NCI-H1105 (cell line): ENCODE measurements at places on chromosomes 4 and X.

GRCh38 chr4:2281575-2282343, 19.9 kb upstream of the MXD4 start:
- DNase-seq, result no peak

DNA sequence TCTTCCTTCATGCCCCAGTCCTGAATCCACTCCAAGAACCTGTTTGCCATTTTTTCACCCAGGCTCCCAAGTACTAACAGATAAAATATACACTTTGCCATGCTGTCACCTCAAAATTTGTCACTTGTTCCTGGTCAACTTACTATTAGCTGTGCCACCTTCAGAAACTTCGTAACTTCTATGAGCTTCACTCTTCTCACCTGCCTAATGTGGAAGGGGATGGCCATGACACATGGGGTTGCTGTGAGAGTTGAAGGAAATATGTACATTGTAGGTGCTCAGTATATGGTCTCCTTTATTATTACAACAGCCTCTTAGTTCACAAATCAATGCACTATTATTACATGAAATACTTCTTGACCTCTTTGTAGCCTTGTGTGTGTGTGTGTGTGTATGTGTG, 10.4 kb downstream of the TMSB4X start:
- no peak for DNase-seq

DNA sequence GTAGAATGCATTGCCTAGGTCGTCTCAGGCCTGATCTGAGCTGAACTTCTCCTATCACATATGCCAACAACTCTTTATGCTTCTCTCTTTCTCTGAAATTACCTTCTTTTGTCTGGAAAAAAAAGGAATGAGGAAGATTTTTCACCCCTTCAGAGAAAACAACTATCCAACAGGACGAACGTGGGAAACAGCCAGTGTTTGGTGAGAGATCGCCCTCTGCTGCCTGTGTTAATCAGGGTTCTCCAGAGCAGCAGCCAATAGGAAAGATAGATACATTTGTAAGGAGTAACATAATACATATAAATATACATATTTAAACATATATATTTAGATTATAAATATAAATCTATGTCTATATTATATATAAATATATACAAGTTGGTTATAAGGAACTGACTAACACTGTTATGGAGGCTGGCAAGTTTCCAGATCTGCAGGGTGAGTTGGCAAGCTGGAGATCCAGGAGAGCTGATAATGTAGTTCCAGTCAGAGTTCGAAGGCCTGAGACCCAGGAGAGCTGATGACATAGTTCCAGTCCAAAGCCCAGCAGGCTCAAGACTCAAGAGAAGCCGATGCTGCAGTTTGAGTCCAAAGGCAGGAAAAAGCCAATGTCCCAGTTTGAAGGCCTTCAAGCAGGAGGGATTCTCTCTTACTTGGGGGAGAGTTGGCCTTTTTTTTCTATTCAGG, 13.3 kb downstream of the CETN2 start:
- DNase-seq, result peak; percentile 19

DNA sequence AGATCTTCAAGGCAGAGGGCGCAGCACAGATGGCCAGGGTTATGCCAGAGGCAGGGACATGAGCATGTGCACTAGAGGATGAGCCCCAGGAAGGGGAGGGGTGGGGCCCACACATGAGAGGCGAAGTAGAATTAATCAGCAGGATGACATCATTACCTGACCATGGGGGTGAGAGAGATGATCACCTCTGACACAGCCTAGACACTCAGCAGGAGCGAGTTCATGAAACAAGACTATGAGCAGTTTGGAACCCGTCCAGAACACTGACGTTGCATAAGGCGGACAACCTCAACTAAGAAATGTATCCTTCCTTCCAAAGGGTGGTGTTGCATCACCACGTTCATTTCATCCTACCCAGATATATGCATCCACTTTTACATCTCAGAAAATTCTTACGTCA, 446.7 kb upstream of the TENM3 start:
- no peak for DNase-seq

GRCh38 chrX:130543603-130544325, 142.0 kb downstream of the RBMX2 start:
- no peak for DNase-seq

- DNase-seq, result peak; percentile 14
Observed at GRCh38 chr4:172202480-172203076, 389.4 kb downstream of the GALNTL6 start.

- DNase-seq, result peak; percentile 7
Observed at GRCh38 chrX:87728459-87728858, 210.9 kb downstream of the KLHL4 start.

GRCh38 chrX:47264483-47265173, 31.8 kb downstream of the USP11 start:
- DNase-seq, result no peak

DNA sequence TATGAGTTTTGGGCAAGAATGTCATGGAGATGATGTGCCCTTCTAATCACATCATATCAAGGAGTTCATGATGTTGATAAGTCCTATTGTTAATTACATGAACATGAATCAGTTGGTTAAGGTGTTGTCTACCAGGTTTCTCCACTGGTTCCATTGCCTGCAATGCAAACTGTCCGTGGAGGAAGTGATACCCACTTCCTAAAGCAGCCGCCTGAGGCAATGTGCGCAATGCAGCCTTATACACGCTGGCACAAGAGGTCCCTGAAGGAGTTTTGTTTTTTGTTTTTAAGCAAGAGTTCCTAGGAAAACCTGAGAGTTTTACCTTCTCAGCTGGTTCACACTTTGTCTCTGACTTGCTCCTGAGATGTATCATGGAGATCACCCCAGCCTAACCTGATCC, 5.9 kb upstream of the GPKOW start:
- DNase-seq, result no peak

DNA sequence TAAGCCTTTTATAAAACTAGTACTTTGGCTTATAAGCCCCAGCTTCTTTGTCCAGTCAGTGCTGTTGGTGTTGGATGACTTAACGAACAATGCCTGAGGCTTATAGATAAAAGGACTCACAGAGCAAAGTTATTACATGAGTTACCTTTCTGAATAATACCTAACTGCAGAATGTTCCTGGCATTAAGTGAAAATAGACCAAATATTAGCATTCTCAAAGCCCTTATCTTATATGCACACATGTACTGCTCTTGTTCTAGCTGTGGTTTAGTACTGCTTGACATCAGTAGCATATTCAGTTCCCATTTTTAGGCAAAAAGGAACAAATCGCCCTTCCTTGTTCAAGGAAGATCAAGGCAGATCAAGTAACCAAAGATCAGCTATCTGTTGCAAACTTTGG, 131.6 kb downstream of the ZNF330 start:
- DNase-seq, result no peak

GRCh38 chrX:100623001-100623400, 13.6 kb downstream of the TSPAN6 start:
- no peak for DNase-seq

DNA sequence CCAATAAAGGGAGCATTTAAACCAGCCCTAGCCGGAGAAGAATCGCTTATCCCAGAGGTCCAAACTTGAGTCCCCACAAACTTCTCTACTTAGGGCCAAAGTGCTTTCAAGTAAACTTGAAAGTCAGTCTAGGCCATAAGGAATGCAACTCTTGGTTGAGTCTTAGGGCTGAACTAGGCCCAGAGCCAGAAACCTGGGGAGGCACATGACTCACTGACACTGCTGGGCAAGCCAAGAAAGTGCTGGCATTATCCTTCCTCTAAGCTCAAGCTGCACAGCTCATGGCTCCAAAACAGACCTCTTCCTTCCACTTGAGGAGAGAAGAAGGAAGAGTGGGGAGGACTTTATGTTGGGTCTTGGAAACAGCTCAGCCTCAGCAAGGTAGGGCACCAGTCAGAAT, 1257.3 kb upstream of the DIAPH2 start:
- DNase-seq, result no peak

- DNase-seq, result no peak
Observed at GRCh38 chr4:62457356-62457755, 1257.2 kb downstream of the ADGRL3 start.

DNA sequence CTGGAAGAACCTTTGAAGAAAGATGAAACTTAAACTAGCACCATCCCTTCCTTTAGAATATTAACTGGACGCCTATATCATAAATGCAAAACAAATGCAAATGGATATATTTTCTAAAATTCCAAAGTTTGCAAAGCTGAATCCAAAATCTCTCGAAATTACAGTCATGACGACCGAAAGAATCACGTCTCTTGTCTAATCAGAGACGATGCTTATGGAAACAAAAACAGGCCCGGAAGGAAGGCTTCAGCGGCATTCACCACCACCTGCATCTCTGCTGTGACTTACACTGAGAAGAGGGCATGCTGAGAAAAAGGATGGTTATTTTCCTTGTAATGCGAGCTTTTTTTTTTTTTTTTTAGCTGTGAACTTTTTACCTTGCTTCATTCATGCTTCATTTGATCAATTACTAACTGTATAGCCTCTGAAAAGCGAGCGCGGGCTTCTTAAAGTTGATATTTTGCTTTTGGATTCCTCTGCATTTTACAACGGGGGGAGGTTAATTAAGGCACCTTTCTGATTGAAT, 209.3 kb downstream of the SOWAHB start:
- DNase-seq, result no peak

- DNase-seq, result no peak
Observed at GRCh38 chrX:147173594-147173993, 359.1 kb upstream of the CXorf51A start.

GRCh38 chr4:186878203-186878776, 154.6 kb upstream of the FAT1 start:
- no peak for DNase-seq

DNA sequence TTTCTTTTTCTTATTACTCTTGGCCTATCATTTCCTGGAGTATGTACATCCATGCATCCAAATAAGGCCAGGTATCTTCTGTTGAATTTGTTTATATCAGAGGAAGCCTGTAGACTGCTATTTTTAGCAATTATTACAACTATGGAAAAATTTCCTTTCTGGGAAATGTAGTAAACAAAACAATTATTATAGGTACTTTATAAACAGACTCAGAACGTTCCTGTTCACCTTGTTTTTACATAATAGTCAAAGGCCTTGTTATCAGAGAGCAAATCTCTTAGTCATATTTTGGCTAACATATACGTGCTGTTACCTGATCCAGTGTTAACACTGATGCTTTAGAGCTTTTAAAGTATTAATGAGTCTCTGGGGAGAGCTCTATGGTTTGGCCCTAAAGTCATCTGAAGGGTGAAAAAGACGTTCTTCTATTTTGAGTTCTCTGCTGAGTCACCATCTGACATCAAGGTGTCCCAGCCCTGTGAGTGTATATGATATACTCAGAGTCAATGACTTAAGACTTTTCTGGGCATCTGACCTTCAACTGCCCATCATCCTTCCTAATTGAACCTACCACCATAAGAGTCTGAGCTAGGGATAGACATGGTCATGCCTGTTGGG, 7.3 kb downstream of the SPARCL1 start:
- peak; percentile 53 for DNase-seq

- DNase-seq, result no peak
Observed at GRCh38 chrX:46648660-46649059, 75.1 kb downstream of the CHST7 start.

- no peak for DNase-seq
Observed at GRCh38 chr4:120062663-120063195, 3.9 kb downstream of the MAD2L1 start.

GRCh38 chr4:55979562-55979961, 30.8 kb downstream of the CEP135 start:
- DNase-seq, result no peak

- DNase-seq, result no peak
Observed at GRCh38 chrX:1480082-1480785, 27.5 kb upstream of the ASMTL start.
